SK-N-SH (cell line): ENCODE measurements at places on chromosomes 12 and 14.
A peak's percentile ranks its signal among the peaks of the same experiment; 100 is the strongest.

- no peak for DNase-seq
Observed at GRCh38 chr12:103269946-103270345, 225.8 kb downstream of the C12orf42 start.

GRCh38 chr14:96103560-96104460 is 64.6 kb downstream of the C14orf132 start:
- peak; percentile 59 for DNase-seq

DNA sequence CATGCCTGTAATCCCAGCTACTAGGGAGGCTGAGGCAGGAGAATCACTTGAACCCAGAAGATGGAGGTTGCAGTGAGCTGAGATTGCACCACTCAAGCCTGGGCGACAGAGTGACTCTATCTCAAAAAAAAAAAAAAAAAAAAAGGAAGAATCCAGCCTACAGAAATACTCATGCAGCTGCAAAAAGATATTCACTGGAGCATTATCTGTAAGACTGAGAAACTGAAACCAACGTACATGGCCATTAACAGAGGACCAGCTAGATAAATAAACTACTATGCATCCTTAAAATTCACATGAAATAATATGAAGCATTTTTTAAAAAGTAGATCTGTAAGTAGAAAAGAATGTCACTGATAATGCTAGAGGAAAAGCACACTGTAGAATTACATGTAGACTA is 3.5 kb downstream of the SLC7A7 start:
- no peak for DNase-seq

- DNase-seq: no peak
Observed at GRCh38 chr12:99334285-99335056, 313.1 kb upstream of the GARIN6 start.

GRCh38 chr14:74593241-74593953 is 18.6 kb downstream of the LTBP2 start:
- DNase-seq: no peak

GRCh38 chr14:76282581-76282980 is 93.4 kb upstream of the ESRRB start:
- no peak for DNase-seq

- peak; percentile 55 for DNase-seq
Observed at GRCh38 chr12:104736307-104736706, 221.8 kb downstream of the SLC41A2 start.

GRCh38 chr12:509500-509899 is 49.8 kb downstream of the B4GALNT3 start:
- DNase-seq: no peak

DNA sequence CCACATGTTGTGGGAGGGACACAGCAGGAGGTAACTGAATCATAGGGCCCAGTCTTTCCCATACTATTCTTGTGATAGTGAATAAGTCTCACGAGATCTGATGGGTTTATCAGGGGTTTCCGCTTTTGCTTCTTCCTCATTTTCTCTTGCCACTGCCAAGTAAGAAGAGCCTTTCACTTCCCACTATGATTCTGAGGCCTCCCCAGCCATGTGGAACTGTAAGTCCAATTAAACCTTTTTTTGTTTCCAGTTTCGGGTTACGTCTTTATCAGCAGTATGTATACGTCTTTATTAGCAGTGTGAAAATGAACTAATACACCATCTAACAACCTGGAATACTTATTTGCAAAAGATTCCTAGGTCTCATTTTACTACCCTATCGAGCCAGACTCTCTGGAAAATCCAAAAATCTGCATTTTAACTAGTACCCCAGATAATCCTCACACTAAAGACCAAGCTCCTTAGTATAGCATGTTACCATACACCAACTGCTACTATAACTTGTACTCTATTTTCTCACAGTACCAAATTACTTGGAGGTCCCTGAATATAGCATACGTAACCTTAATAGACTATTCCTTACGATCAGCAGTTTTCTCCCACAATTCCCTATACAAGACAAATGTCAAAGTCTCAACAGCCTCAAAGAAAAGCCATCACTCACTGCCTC is 11.5 kb downstream of the GTF2A1 start:
- no peak for DNase-seq

GRCh38 chr12:121089031-121089812 is 43.5 kb upstream of the P2RX7 start:
- no peak for DNase-seq

DNA sequence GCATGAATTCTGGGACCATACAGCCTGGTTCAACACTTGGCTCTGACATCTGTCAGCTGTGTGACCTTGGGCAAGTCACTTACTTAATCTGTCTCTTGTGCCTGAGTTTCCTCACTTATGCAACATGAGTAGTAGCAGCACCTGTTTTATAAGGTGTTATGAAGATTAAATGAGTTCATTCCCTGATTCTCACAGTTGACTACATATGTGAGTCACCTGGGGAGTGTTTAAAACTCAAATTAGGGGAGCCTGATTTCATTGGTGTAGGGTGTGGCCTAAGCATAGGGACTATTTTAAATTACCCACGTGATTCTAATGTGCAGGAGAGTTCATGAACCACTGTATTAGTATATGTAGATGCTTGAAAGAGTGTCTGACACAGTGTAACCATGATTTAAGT is 36.7 kb upstream of the TMEM233 start:
- DNase-seq: no peak

DNA sequence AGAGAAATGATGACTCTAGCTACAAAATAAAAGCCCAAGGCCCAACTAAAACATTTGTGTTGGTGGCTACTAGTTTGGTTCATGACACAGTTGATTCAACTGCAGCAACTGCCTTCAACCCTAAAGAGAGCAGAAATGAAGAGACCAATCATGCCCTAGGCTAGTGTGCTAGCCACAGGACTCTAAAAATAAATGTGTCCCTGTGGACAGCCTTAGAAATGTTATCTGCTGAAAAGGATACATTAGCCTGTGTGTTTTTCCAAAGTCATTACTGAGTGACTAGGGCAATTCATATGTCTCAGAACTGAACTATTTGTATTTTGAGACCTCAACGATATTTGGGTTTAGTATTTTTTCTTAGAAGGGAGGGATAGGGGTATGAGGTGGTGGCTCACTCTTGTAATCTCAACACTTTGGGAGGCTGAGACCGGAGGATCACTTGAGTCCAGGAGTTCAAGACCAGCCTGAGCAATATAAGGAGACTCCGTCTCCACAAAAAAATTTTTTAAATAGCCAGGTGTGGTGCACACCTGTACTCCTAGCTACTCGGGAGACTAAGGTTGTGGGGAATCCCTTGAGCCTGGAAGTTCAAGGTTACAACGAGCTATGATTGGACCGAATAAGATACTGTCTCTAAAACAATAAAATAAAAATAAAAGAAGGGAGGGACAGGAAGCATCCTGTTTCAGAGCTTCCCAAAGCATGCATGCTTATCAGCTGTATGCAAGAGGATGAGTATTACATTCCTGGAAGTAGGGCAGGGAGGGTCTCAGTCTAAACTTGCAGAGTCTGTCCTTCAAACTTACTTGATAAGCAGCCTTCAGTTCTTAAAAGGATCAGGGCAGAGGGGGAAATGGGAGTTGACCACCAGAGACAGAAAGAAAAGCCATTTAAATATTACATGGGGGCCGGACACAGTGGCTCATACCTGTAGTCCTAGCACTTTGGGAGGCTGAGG is 29.6 kb upstream of the NAP1L1 start:
- no peak for DNase-seq

DNA sequence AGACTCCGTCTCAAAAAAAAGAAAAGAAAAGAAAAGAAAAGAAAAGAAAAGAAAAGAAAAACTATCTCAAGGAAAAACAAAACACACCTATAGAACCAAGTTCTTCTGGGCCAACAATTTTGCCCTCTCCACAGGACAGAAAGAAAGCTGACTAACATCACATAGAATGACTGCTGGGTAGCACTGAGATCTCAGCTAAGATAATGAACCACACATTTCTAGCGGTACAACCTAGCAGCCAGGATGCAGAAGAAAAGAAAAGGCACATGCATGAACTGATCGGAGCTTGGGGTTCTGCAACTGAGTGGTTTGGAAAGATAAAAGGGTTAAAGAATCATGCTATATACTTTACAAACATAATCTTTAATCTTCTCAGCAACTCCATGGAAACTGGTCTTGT is 19.5 kb downstream of the TMED10 start:
- no peak for DNase-seq

- DNase-seq: no peak
Observed at GRCh38 chr14:99838639-99839134, 45.5 kb downstream of the EML1 start.

- peak; percentile 60 for DNase-seq
Observed at GRCh38 chr14:68961781-68962584, 17.1 kb downstream of the ACTN1 start.

GRCh38 chr12:49410818-49411217 is 43.6 kb downstream of the SPATS2 start:
- no peak for DNase-seq

- peak; percentile 64 for DNase-seq
Observed at GRCh38 chr14:100155049-100155621, 4.3 kb downstream of the DEGS2 start.

DNA sequence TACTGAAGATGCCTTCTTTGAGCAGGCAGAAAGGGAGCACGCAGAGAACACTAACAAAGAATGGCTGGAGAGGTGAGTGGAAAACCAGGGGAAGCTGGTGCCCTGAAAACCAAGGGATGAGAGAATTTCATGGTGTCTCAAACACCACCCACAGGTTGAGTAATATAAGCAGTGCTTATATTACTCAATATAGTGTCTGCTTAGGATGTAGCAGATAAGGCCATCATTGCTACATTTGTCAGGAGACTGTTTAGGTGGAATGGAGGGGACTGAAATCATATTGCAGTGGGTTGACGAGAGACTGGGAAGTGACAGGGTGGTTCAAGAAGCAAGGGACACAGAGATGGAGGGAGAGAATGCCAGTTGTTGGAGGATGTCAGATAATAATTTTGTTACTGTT is 20.6 kb downstream of the PKP2 start:
- no peak for DNase-seq

DNA sequence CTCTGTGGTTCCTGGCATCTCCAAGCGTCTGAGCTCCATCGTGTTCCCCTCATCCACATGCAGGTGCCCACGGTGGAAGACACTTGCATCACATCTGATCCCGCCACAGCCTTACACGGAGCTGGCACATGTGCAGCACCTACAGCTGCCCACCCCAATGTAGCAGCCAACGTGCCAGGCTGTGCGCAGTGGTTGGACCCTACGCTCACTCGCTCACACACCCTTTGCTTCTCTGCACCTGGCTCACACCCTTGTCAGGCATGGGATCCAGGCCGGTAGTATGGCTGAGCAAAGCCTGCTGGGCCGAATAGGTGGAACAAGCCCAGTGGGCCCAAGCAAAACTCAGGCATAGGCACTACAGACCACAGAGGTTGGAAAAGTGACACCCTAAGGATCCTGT is 567.2 kb downstream of the FSCB start:
- DNase-seq: no peak

DNA sequence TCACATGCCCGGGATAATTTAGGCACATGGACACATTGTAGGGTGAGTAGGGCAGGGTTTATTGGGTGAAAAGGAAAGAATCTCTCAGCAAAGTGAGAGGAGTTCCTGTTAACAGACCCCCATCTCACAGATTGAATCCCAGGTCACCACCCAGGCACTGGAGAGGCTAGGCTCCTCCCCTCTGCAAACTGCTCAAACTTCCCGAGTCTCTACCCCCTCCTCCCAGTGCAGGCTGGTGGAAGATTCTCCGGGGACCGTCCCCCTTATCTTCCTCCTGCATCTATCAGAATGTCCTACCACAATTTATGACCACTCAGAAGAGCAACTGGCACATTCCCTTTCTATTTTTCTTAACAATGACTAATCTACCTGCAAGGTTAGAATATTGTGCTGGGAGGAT is 126.0 kb downstream of the NTF3 start:
- DNase-seq: no peak

GRCh38 chr12:124096109-124096508 is 123.1 kb downstream of the ZNF664 start:
- no peak for DNase-seq
